ENCODE measurements at places on chromosomes 13 and 19.
A peak's percentile ranks its signal among the peaks of the same experiment; 100 is the strongest.

DNA sequence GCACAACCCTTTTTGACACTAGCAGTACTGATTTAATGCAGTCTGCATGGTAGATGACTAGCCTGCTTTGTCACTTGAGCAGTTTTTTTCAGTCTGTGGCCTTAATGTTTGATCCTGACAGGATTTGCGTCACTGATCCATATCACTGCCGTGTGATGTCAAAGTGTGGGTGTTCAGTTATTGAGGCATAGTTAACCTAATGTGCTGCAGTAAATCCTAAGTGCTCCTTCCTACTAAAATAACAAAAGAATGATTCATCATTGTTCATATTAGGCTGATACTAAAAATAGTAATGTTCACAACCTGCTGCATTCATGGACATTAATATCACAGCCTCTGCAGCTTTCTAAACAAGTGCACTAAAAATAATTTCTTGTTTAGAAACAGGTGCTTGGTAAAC, 121.9 kb upstream of the MLNR start:
- no peak for DNase-seq

GRCh38 chr13:102715447-102715846, 20.6 kb upstream of the METTL21C start:
- no peak for DNase-seq

DNA sequence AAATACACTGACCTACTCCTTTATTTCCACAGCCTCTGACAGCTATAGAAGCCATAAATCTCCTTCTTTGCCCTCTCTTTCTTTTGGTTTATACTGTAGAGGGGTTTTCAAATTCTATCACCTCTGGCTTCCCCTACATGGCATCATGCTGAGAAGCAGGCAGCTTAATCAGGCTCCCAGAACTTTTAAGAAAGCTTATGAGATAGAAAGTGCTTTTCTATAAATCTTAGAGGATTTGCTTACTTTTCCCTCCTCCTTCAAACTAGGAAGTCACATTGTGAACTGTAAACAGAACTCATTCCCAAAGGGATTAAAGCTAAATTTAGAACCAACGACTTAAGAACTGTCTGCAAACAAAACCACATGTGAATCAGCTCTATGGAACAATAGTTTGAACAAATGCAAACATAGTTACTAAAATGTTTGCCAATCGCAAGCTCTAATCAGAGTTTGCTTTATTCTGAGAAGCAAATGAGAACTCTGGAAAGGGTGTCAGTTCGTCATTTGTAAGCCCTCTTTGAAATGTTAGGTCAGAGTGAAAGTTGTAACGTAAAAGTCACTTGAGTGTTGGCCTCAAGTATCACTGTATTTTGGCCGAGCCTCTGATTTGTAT, 344.1 kb downstream of the RFC3 start:
- DNase-seq, result no peak

DNA sequence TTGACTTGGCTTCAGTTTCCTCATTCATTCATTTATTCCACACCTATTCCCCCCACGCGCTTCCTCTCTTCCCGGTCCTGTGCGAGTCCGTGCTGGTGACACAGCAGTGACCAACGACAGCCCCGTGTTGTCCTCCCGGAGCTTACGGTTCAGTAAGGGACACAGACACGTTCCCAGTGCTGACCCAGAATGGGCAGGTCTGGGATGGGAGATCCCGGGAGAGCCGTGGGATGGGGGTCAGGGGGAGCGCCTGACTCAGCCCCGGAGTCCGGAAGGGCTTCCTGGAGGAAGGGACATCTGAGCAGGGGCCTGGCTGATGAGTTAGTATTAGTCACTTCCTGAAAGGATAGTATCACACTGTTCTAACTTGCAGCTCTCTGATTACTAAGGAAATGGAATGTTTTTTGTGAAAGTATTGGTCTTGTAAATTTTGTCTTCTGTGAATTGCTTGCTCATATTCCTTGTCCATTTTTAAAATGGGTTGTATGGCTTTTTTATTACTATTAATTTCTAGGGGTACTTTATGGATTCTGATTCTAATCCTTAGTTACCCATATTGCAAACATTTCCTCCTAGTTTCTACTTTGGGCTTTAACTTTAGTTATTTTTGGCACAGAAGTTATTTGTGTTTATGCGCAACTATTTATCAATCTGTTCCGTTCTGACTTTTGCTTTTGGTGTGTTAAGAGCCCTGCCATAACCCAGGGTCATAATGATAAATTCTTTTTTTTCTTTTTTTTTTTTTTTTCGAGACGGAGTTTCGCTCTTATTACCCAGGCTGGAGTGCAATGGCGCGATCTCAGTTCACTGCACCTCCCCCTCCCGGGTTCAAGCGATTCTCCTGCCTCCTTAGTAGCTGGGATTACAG, 708 bp upstream of the ERCC1 start:
- DNase-seq, result peak; percentile 83

DNA sequence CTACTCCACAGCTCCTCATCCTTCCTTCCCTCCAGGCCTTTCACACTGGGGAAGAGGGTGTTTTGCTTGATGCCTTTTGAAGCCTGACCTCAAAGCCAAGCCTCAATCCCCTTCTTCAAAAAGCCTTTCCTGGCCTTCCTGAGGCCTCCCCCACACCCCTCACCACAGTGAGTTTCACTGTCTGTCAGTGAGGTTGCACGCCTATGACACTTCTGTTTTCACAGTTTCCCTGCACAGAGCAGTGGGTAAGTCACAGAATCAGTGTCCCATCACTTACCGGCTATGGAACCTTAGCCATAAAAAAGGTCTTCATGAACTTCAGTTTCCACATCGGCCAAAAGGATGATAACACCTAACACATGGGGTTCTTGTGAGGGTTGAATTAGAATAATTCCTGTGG, 371.4 kb downstream of the UQCRFS1 start:
- DNase-seq, result no peak

DNA sequence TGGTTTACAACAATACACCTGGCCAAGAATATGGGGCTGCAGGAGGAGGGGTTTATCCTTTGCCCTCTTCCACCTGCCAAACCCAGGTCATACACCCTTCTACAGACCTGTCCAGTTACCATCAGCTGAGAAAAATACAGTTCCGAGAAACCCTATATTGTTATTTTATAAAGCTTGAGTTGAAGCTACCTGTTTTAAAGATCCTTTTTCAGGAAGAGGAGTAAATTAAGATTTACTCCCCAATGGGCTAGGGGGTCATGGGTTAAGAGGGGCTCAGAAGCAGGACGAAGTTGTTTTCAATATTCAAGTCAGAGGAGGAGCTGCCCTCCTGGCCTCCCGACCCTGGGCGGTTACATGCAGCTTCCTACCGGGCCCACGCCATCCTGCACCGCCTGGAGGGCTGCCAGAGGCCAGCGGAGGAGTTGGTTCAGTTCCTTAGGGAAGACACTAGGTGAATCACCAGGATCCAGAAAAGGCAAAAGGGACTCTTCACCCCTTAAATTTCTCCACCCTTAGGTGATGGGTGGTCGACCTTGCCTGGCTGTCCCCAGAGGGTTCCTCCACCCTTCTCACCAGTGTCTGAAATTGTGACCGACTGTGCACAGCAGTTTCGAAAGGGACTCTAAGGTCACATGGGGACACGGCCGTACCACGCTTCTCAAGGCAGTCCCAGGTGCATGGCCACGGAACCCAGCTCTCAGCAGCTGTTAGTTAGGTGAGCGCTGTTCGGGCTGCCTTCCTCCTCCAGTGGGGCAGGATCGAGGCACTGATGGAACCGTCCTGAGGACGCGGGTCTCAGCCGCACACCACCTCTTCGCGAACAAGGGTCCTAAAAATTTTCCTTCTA, 1.2 kb downstream of the GJB2 start:
- no peak for DNase-seq

DNA sequence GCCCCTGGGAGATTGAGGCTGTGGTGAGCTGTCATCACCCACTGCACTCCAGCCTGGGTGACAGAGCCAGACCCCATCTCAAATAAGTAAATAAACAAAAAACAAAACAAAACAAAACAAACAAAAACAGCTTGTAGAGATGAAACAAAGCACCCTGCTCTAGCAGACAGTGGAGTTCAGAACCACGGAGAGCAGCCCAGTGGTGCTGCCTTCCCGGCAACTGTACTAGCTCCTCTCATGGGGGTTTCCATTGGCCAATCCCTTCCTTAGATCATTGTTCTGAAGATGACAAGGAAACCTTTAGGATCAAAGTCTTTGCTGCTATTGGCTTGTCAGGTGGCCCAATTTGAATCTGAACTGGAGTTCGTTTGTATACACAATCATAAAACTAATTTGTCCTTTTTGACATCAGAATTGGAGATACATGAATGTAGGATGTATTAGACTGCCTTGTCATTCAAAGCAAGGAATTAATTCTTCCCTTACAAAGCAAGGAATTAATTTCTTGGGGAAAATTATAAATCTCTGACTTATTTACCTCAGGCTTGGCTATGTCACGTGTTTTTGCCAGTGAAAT, 19.7 kb upstream of the SYCN start:
- DNase-seq, result no peak

GRCh38 chr13:47415048-47415447, 518.2 kb upstream of the HTR2A start:
- DNase-seq, result no peak

DNA sequence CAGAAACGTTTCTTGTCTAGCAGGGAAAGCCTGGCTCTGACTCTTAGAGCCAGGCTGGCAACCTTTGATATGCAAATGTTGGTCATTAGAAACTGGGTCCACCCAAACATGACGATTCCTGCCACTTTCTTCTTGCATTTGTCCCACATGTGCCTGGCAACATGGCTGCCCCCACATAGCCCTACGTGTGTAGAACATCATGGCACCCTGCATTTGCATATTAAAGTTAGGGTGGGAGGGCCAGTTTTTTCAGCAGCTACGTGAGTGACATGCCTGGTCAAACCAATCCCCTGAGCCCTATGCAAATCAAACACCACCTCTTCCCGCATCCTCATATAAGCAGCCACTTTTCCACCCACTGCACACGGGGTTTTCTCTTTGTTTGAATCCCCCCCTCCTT, 95.0 kb downstream of the LIG4 start:
- no peak for DNase-seq

- DNase-seq, result no peak
Observed at GRCh38 chr19:42193706-42194105, 23.8 kb downstream of the DEDD2 start.

DNA sequence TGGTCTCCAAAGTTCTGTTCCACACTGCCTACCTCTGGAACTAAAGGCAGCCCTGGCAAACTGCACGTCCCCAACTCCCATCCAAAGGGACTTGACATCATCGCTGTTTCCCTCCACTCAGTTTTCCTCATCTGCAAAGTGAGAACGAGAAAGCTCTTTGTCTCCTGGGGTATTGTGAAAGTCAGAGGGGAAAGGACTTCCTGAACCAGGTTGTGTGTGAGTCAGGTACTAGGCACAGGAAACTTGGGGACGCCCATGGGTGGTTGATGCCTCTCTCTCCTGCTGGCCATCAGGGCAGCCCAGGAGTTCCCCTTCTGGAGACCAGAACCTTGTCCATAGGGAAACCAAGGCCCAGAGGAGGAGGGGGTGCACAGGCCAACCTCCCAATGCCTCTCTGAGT, 4.7 kb downstream of the CRLF1 start:
- DNase-seq, result no peak
